A549 (cell line): ENCODE measurements at places on chromosomes 3 and 15. TPM values are rescaled to one million over a fixed set of nuclear protein-coding genes. Genes with fewer than 3 reads are reported as not detected.

Gene HGD
- 35.1 to 48.8 TPM (median 46.1 TPM) in 3 replicates for polyA plus RNA-seq

Gene ADCY5
- polyA plus RNA-seq: 0.38 to 0.57 TPM (median 0.46 TPM) in 3 replicates

Gene RTP1
- not detected in 3 replicates for polyA plus RNA-seq

Gene CCDC80
- 111 to 168 TPM (median 148 TPM) in 3 replicates for polyA plus RNA-seq

Gene CACNA2D2
- 0.41 to 0.75 TPM (median 0.55 TPM) in 3 replicates for polyA plus RNA-seq

Gene SLC22A14
- polyA plus RNA-seq: 0.11 TPM in 1 of 3 replicates, not detected in the others

Gene FANCD2
- 25.1 to 27.9 TPM (median 26.9 TPM) in 3 replicates for polyA plus RNA-seq

Gene CCRL2
- polyA plus RNA-seq: not detected in 3 replicates

Gene ZNF770
- polyA plus RNA-seq: 23.8 to 25.1 TPM (median 24.9 TPM) in 3 replicates

Gene SGO1
- polyA plus RNA-seq: 15.8 to 17.4 TPM (median 17.1 TPM) in 3 replicates

Gene PPP2R3A
- 1.9 to 2.2 TPM (median 2.0 TPM) in 3 replicates for polyA plus RNA-seq

Gene C3orf52
- 7.0 to 7.7 TPM (median 7.5 TPM) in 3 replicates for polyA plus RNA-seq

Gene RCN2
- polyA plus RNA-seq: 78.6 to 81.3 TPM (median 81.1 TPM) in 3 replicates

Gene PLA2G4B
- 2.2 to 2.7 TPM (median 2.2 TPM) in 3 replicates for polyA plus RNA-seq

Gene NTRK3
- polyA plus RNA-seq: 50.3 to 60.8 TPM (median 55.0 TPM) in 3 replicates

Gene COL8A1
- not detected in 3 replicates for polyA plus RNA-seq

Gene MYEF2
- polyA plus RNA-seq: 43.5 to 50.0 TPM (median 45.6 TPM) in 3 replicates

Gene STARD9
- 1.2 to 1.5 TPM (median 1.3 TPM) in 3 replicates for polyA plus RNA-seq

Gene RAB27A
- polyA plus RNA-seq: 7.8 to 10.0 TPM (median 8.1 TPM) in 3 replicates

Gene PRR20G
- not detected in 3 replicates for polyA plus RNA-seq

Gene HOMER2
- polyA plus RNA-seq: 9.4 to 11.0 TPM (median 10.2 TPM) in 3 replicates

Gene ACTRT3
- 2.8 to 4.4 TPM (median 3.3 TPM) in 3 replicates for polyA plus RNA-seq

Gene CHRNB4
- polyA plus RNA-seq: 0.45 to 0.69 TPM (median 0.53 TPM) in 3 replicates

Gene TUSC7
- polyA plus RNA-seq: not detected in 3 replicates

Gene SEC11A
- 369 to 396 TPM (median 380 TPM) in 3 replicates for polyA plus RNA-seq

Gene PARP14
- polyA plus RNA-seq: 7.5 to 8.7 TPM (median 8.7 TPM) in 3 replicates

Gene LDHAL6B
- not detected in 3 replicates for polyA plus RNA-seq

Gene CPEB1
- polyA plus RNA-seq: 2.7 to 2.8 TPM (median 2.7 TPM) in 3 replicates

Gene AMT
- polyA plus RNA-seq: 0.49 to 0.83 TPM (median 0.70 TPM) in 3 replicates

Gene CEMIP
- 0.32 to 0.75 TPM (median 0.54 TPM) in 3 replicates for polyA plus RNA-seq

Gene TRIM42
- not detected in 3 replicates for polyA plus RNA-seq

Gene TADA3
- polyA plus RNA-seq: 44.3 to 53.6 TPM (median 50.3 TPM) in 3 replicates

Gene PLSCR5
- polyA plus RNA-seq: not detected in 3 replicates

Gene CD200R1
- 0.05 to 0.13 TPM (median 0.08 TPM) in 3 replicates for polyA plus RNA-seq

Gene ATP13A5
- not detected in 3 replicates for polyA plus RNA-seq
